Lung (tissue), 17 donors: ENCODE measurements at places on chromosomes 3 and 15. TPM values are rescaled to one million over a fixed set of nuclear protein-coding genes. Genes with fewer than 3 reads are reported as not detected.

GRCh38 chr3:155859859-155860258 lies 5.6 kb upstream of the SLC33A1 start:
- DNase-seq = peak; percentile 60

- peak; percentile 66 for DNase-seq
Observed at GRCh38 chr3:129087138-129087702, 26.6 kb downstream of the GP9 start.

DNA sequence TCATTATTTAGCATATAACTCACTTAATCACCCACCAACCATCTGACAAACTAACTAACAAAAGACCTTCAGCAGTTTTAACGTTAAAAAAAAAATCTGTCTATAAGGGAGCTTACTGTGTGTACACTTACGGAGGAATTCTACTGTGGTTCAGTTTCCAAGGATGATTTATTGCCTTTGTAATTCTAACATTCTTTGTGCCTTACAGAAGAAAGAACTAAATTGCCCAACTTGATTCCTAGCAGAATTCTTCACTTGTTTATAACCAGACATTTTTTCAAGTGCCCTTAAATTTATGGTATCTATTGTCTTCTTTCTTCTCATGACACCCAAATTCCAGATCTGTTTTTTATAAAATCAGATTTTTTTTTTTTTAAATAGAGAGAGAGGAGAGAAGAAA lies 119.7 kb upstream of the IGSF10 start:
- peak; percentile 70 for DNase-seq

GRCh38 chr3:11591002-11591355 lies 52.7 kb downstream of the VGLL4 start:
- no peak for DNase-seq

The CGGBP1 gene
- 34.2 TPM for polyA plus RNA-seq

DNA sequence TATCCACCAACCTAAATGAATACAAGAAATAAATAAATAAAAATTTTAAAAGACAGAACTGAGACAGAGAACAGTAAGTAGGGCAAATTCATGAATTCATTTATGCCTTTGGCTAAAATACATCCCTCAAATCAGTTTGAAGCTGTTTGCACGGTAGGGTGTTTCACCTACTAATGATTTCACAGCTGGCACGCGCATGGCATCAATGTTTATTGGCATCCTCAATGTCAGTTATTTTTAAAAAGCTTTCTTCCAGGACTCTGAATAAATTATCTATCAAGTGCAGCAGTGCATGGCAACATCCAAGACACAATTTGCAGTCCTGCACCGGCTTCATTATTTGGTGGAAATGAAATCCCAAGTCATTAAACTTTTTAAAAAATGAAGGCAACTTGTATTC lies 985.2 kb upstream of the ROBO1 start:
- no peak for DNase-seq

DNA sequence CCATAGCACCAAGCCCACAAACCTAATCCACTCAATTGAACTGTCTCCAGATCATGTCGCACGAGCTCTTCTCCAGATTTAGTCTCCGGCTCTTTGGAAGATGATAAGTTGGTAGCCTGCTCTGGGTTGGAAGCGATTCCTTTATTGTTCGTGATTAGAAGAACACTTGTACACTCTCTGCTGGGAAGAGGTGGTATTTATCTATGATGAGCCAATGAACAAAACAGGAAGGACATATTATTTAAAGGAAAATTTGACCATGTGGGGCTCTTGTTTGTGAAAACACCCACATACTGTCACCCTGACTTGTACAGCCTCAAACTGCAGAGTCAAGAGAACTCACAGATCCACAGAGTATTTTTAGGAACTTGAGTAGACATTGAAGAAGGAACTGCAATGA lies 54.4 kb downstream of the MYZAP start:
- DNase-seq = no peak

The CFAP100 gene
- 7.7 TPM for polyA plus RNA-seq

- DNase-seq = peak; percentile 42
Observed at GRCh38 chr3:49351521-49352011, 6.6 kb downstream of the GPX1 start.

The UCN2 gene
- 0.07 TPM for polyA plus RNA-seq

- DNase-seq = no peak
Observed at GRCh38 chr3:10609134-10609533, 103.7 kb upstream of the ATP2B2 start.

The REC114 gene
- not detected for polyA plus RNA-seq

DNA sequence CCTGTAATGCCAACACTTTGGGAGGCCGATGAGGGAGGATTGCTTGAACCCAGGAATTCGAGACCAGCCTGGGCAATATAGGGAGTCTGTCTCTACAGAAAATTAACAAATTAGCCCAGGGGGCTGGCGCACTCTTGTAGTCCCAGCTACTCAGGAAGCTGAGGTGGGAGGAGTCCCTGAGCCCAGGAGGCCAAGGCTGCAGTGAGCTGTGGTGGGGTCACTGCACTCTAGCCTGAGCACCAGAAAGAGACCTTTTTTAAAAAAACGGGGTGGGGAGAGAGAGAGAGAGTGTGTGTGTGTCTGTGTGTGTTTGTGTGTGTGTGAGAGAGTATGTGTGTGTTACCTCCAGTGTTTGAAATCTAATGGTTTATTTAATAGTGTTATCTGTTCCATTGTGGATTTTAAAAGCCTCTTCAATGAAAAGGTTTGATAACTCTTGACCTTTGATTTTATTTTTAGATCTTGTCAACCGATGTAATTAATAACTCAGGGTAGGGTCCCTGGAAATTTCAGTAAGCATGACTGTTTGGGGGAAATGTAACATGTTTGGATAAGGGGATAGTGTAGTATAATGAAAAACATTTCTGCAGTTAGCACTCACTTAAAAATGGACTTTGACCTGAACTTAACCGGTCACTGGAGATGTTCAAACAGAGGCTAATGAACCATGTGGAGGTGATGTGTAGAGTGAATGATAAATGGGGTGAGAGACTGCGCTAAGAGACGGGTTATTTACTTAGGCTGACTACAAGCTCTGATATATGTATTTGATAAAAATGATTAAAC lies 29.7 kb downstream of the LRCH3 start:
- DNase-seq = no peak
